HEK293T (cell line): ENCODE measurements at places on chromosomes 2 and 18.

GRCh38 chr2:153543635-153544071, 65.1 kb upstream of the RPRM start:
- DNase-seq = peak; percentile 34

DNA sequence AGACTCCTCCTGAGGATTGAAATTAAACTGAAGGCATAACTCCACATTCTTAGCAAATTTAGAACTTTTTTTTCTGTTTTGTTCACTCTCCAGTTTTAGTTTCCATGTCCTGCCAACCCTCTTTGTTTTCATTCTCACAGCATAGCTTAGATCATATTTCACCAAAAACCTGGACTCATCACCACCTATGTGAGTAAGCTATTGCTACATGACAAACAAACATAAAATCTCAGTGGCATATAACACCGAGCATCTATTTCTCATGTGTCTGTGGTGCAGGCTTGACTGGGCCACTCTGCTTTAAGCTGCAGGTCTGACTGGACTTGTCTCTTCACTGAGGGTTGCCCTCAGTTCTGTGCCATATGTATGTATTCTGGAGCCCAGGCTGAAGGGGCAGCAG, 385.2 kb downstream of the ARHGAP15 start:
- no peak for DNase-seq

DNA sequence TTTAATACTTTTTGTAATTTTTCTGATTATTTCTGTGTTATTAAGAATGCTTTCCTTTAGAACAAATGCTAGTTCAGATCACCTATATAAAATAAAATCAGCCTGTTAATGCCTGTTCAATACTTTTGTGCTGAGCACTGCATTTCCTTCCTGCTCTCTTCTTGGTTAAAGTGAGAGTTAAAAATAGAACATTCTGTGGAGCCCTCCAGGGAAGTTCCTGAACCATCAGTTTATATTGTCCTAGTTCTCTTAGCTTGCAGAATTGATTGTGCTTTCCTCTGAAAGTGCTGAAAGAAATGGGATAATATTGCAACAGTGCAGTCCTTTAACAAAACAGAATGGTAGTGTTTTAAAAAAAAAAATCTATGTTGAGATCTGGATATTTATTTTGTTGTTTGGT, 74.6 kb upstream of the UBXN4 start:
- no peak for DNase-seq

- no peak for DNase-seq
Observed at GRCh38 chr2:196268538-196269338, 97.4 kb upstream of the STK17B start.

GRCh38 chr2:176115883-176116813, at the start of gene HOXD10:
Gene HOXD10 (plus strand): TSS chr2:176116778. CDS start chr2:176116834, 56 bp downstream.
- DNase-seq = no peak

- peak; percentile 19 for DNase-seq
Observed at GRCh38 chr2:204483608-204484081, 61.6 kb upstream of the PARD3B start.

GRCh38 chr2:6970551-6970950, 53.3 kb downstream of the RNF144A start:
- no peak for DNase-seq

DNA sequence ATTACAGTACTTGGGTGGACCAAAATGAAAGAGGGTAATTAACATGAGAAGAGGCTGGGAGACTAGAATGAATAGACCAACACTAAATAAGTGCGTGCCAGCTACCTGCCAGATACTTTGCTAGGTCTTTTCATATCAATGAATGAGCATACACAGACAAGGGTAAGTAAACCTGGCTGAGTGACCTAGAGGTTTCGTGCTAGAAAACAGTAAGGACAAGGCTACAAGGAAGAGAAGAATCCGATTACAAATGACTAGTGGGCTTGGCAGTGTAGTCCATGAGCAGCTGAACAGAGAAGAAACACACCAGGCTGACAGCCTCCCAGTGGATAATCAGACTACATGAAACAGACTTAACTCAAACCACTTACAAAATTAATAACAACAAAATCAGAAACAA, 64.6 kb downstream of the THADA start:
- DNase-seq = no peak

GRCh38 chr18:28455971-28456370, 279.0 kb upstream of the CDH2 start:
- no peak for DNase-seq

DNA sequence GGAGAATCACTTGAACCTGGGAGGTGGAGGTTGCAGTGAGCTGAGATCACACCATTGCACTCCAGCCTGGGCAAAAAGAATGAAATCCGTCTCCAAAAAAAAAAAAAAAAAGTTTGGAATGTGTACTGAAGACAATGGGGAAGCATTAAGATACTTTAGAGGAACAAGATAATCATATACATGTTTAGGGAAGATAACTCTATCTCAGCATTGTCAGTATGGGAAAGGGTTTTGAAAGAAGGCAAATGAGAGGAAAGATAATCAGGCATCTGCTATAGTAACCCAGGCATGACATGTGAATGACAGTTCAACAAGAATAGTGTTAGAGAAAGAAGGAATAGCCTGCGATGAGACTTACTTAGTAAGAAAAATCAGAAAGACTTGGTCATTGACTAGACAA, 112.0 kb downstream of the ATAD2B start:
- no peak for DNase-seq

GRCh38 chr2:224934526-224935188, 107.6 kb downstream of the DOCK10 start:
- no peak for DNase-seq

- DNase-seq = peak; percentile 46
Observed at GRCh38 chr2:142131010-142131669, at the start of gene LRP1B. Gene LRP1B (minus strand): TSS chr2:142131016. CDS start chr2:142130729, 287 bp downstream.

- DNase-seq = peak; percentile 16
Observed at GRCh38 chr2:15334644-15335326, 226.3 kb downstream of the NBAS start.

DNA sequence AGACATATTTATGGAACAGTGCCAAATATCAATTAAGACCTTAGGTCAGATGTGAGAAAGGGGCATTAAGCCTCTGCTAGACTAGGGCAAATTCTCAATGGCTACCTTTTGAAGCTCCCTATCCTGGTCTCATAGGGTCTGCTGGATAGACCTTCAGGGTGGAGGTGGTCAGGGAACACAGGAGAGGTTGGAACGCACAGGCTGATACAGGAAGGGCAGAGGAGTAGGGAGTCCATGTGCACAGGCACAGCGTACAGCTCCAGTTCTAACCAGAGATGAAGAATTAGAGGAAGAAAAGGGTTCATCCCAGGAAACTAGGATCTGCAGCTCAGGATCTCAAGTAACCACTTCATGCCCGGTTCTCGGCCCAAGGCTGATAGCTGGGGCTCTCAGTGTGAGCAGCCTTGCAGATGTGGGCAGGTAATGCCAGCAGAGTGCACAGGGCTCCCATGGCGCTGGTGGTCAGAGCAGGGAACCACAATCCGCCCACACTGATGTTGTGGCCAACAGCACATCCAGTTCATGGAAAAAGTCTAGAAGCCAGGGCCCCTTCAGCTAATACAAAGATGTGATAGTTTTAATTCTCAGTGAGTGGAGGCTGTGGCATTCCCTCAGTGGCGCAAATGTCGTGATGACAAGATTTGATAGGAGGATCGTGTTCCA, 3.4 kb upstream of the EVA1A start:
- no peak for DNase-seq

GRCh38 chr18:48408727-48409590, at the start of gene ZBTB7C:
Gene ZBTB7C (minus strand): TSS chr18:48409383.
- DNase-seq = peak; percentile 49

- DNase-seq = no peak
Observed at GRCh38 chr2:64807417-64807816, 153.7 kb upstream of the SERTAD2 start.

DNA sequence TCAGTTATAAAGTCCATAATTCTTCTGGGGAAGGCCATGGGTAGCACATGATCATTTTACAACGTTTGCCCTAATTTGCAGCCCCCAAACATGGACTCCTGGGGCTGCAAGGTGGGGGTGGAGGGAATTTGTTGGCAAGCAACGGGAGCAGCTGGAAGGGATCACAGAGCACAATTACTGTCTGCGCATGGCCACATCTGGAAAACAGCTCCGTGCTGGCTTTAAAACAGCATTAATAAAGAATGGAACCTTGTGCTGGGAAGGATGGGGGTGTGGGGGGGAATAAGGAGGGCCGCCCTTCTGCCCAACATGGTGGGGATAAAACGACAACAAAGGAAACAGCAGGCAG, 60.9 kb upstream of the SLC14A2 start:
- DNase-seq = no peak

DNA sequence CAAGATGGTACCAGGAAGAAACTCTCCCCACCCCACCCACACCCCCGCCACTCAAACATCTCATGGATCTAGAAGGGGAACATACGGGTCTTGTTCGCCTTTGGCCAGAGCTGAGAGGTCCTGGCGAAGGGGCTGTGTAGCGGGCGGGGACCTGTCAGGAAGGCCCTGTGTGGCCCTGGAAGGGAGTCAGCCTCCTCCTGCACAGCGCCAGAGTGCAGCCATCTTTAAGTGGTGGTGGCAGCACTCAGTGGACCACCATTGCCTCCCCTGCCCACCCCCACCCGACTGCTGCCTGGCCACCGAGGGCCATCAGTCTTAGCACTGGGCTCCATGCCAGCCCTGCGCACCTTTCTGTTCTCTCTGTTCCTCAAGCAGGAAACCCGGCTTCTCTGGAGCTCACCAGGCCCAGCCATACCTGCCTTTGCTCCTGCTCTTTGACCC, 11.6 kb upstream of the FAHD2A start:
- no peak for DNase-seq

GRCh38 chr2:154228566-154229280, 357.0 kb downstream of the GALNT13 start:
- no peak for DNase-seq

DNA sequence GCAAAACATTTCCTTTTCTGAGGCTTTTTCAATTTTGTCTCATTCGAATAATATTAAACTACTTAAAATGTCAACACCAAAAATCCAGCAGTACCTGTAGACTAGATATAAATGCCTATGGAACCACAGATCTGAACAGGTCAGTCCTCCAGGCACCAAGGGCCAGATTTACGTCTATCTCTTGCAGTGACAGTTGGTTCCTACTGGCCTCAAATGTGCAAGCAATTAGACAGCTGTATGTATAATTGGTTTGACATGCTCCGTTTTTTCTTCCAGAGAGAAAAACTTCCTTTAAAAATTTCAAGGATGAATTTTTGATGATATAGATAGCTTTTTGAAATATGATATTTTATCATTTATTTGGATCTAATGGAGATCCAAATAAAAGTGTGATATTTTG, 443.8 kb upstream of the POU3F3 start:
- DNase-seq = no peak

DNA sequence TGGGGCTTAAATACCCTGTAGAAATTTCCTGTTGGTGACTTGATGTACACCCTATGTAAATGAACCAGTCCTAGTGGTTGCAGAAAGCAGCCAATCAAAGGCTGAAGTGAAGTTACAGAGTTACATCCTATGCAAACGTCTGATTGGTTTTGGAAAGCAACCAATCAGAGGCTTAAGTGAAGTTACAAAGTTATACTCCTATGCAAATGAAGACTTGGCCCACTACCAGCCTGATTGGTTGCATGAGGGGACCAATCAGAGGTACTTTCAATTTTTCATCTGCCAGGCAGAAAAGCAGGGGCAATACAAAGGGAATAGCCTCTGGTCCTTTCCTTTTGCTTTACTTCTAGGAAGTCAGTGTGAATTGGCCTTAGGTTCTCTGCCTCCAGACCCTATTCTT, 13.6 kb upstream of the ZNF397 start:
- DNase-seq = no peak

DNA sequence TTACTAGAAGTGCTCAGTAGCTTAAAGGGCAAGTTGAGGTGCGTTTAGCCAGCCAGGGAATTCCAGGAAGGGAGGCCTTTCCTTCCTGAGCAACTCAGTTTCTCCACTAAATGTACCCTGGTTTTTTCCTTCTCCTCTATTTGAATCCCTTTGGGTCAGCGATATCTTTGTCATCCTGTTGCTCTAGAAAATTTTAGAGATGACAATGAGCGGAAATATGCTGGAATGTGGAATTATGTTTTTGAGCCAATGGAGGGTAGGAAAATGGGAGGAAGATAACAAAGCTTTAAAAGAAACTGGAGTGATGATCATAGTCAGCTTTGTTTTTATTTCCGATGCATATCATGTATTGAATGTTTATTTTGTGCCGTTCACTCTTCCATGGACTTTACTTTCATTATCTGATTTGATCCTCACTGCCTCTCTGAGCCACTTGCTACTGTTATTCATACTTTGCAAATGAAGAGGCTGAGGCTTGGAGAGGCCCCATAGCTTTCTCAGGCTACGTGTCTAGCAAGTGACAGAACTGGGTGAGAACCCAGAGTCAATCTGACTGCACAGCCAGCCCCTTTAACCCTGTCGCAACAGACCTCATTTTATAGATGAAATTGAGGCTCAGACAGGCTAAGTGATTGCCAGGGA, 67.3 kb downstream of the NTSR2 start:
- DNase-seq = no peak

DNA sequence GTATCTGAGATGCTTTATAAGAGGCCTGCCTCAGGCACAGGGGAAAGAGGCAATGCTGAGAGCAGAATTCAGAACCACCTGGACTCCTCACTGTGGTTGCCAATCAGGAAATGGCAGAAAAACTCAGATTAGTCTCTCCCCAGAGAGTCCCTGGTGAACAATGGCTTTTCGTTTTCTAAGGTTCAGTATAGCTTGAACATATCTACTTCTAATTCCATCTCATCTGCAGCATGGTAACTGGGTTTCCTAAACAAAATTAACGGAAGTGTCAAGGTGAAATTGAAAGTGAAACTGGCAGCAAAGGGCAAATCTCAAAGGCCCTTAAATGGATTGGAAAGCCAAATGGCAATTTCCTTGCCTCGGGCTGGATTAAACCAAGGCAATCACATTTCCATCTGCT, 480.2 kb upstream of the ACVR2A start:
- DNase-seq = no peak

DNA sequence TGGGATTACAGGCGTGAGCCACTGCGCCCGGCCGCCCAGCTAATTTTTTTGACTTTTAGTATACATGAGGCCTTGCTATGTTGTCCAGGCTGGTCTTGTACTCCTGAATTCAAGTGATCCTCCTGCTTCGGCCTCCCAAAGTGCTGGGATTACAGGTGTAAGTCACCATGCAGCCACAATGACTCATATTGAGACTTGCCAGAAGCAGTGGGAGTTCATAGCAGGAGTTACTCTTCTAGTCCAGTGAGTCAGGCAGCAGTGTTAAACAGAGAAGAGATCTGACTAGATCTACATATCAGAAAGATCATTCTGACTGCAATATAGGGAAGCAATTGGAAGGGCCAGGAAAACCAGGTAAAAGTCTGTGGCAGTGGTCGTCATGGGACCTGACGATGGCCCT, 1.5 kb upstream of the FLACC1 start:
- no peak for DNase-seq
